ENCODE measurements at places on chromosomes 12 and 14.

DNA sequence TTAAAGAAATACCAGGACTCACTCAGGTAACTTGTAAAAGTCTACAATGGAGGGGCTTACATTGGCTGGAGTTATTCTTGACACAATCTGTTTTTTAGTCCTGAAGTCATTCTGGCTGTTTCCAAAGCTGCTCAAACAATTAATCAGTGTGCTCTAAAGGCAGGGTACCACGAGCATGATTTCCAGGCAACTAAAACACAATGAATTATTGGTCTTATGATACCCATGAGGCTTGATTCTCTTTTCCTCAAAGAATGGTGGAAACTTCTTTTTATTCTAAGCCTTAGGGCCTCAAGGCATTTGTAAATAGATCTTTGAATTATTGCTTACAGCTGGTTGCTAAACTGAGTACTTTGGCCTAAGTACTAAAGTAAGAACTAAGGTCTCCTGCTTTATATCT lies 199.8 kb upstream of the PDZRN4 start:
- DNase-seq, result no peak

GRCh38 chr14:31419179-31419966 lies 977 bp downstream of the HEATR5A start:
- DNase-seq, result no peak

- no peak for DNase-seq
Observed at GRCh38 chr14:56198438-56198837, 80.2 kb downstream of the PELI2 start.

- DNase-seq, result peak; percentile 9
Observed at GRCh38 chr12:46267825-46268582, 839 bp downstream of the SLC38A1 start.

- no peak for DNase-seq
Observed at GRCh38 chr12:108462686-108463085, 52.4 kb upstream of the FICD start.

DNA sequence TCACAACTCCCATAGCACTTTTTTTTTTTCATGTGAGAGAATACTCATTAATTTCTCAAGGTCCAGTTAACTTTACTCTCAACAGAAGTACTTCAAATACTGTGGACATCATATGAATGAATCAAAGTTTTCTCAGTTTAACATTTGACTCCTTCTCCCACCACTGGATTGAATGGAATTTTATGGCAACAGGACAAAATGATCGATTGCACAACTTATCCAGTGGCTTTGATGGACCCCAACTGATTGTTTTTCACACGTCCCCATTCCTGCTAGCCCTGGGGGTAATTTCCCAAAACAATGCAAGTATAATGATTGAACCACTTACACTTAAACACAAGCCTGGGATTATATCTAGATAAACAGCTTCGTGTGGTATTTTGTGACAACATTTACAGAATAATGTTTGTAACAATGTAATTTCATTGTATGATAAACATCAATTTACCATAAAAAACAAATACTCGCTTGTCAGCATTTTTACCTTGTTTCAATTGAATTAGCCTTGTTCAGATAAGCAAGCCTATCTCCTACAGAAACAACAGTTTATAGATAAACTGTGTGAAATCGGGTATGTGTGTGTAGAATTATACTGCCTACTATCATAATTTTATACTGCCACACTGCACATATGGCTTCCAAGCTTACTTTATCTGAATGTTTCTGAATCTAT lies 60.9 kb downstream of the SOX5 start:
- no peak for DNase-seq

DNA sequence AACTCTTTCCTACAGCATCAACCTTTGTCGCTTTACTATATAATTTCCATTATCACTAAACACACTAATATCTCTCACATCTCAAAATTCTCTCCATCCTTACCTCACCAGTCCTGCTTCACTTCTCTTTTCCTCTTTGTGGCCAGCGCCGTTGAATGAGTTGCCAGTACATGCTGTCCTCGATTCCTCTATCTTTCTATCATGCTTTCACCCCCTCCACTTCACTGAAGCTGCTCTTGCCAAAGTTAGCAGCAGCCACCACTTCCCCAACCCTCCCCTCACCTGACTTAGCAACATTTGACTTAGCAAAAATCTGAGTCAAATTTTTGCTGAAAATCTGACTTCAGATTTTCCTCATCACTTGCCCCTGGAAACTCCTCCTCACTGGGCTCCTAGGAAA lies 210.4 kb downstream of the ANO6 start:
- DNase-seq, result no peak

- DNase-seq, result no peak
Observed at GRCh38 chr14:31387091-31387490, 33.3 kb downstream of the HEATR5A start.

DNA sequence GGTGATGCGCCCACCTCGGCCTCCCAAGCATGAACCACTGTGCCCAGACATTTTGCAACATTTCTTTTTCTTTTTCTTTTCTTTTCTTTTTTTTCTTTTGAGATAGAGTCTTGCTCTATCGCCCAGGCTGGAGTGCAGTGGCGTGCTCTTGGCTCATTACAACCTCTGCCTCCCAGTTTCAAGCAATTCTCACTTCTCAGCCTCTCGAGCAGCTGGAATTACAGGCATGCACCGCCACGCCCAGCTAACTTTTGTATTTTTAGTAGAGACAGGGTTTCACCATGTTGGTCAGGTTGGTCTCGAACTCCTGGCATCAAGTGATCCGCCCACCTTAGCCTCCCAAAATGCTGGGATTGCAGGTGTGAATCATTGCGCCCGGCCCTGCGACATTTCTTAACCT lies 7.6 kb upstream of the CDC42BPB start:
- no peak for DNase-seq

DNA sequence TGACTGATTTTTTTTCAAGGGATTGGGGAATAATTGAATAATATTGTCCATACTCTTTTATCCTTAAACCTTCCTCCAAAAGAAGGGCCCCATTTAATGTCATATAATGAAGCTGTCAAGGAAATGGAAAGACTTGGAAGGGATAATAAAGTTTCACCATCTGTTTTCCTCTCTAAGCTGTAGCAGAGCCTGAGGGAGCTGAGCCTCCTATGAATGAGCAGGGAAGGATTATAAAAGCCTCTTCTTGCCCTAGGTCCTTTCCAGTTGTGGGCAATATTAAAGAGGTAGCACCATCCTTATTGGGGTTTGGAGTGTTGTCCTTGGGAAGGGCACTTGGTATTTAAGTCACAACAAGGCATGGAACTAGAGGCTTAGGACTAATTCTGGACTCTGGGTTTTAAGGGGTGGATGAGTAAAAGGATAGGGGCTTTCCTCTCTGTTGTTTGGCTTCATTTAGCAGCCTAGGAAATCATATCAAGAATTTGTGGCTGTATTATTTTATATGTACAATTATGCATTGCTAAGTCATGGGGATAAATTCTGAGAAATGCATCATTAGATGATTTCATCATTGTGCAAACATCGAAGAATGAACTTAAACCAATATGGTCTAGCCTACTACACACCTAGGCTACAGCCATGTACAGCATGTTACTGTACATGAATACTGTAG lies 408.5 kb upstream of the DCN start:
- DNase-seq, result no peak

GRCh38 chr12:56645201-56645716 lies 525 bp downstream of the ATP5F1B start:
- no peak for DNase-seq

GRCh38 chr12:105382771-105383622 lies 52.5 kb downstream of the C12orf75 start:
- no peak for DNase-seq

DNA sequence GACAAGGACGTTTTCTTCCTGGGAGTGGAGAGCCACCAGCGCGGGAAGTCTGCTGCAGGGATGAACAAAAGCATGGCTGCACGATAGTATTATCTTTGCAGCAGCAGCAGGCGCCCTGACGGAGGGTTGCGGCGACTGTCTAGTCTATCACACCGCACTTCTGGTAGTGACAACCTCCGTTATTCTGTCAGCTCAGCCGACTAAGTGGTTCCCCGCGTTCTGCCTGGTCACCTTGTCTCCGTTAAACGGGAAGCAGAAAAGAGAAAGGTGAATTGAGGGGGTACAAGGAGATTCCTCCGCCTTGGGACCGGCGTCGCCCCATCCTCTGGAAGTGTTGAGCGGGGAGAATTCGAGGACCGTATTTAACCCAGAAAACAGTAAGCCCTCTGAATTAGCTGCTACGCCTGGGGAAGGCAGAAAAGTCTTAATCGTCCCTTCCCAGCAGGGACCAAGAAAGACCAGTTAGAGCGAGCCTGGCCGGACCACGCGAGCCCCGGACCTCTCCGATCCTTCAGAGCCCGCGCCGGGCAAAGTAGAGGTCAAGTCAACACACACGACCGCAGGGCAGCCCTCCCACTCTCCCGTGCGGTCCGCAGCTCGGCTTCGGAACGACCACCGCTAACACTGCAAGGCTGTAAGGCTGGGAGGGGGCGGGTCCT lies 536 bp upstream of the DAAM1 start:
- peak; percentile 30 for DNase-seq

DNA sequence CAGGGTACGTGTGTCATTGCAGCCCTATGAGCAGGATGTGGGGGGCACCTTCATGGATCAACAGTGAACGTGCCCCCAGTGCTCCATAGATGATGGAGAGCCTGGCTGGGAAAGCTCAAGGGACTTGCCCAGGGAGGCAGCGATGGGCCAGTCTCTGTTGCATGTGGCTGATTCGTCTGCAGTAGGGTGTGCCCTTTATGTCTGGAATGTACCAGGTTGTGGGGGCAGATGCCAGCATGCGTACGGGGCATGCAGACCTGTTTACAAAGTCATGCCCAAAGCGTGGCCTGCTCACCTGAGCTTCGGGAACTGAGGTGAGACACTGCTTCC lies 72.3 kb downstream of the TESC start:
- DNase-seq, result no peak

- DNase-seq, result no peak
Observed at GRCh38 chr12:117098361-117099217, 627 bp downstream of the TESC start.

DNA sequence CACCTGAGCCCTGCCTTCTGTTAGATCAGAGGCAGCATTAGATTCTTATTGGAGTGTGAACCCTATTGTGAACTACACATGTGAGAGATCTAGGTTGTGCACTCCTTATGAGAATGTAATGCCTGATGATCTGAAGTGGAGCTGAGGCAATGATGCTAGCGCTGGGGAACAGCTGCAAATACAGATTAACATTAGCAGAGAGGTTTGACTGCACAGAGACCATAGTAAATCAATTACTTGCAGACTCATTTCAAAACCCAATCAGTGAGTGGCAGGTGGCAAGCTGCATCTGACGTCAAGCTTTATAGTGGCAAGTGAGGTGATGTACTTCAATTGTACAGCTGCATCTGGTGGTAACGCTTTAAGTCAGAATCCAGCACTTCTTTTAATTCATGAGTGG lies 141.6 kb downstream of the GPHN start:
- peak; percentile 3 for DNase-seq

GRCh38 chr12:130375296-130376287 lies 37.9 kb downstream of the PIWIL1 start:
- no peak for DNase-seq

DNA sequence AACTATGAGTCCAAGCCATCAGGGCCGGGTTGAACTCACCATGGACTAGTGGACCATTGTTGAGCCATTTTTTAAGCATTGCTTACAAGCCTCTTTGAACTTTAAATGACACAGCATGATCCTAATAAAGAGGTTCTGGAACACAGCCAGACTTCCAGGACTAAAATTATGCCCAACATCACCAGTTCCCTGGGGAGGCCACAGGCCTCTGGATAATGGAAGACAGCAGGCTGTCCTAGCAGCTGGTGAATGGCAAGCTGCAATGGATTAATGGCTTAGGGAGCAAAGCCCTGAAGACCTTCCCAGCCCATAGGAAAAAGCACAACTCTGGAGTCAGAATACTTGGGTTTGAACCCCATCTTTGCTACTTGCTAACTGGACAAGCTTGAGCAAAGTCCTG lies 71.3 kb downstream of the FLRT2 start:
- no peak for DNase-seq

DNA sequence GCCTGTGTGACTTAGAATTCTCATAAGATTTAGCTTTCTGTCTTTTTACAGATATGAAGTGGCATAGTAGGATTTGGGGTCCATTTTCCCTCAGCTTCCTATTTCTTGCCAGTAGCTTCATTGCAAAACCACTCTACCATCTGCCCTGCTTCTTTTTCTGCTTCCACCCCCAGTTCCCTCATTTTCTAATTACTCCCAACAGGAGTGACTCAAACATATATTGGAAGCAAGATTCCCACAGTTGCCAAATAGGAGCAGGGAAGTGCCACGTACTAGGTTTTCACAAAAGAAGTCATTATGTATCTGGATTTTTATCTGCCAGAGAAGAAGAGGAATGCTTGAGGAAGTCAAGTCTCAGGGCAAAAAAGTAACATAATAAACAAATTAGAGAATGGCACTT lies 64.1 kb downstream of the ANO4 start:
- DNase-seq, result no peak

GRCh38 chr14:59268011-59268410 lies 79.5 kb downstream of the DAAM1 start:
- no peak for DNase-seq

DNA sequence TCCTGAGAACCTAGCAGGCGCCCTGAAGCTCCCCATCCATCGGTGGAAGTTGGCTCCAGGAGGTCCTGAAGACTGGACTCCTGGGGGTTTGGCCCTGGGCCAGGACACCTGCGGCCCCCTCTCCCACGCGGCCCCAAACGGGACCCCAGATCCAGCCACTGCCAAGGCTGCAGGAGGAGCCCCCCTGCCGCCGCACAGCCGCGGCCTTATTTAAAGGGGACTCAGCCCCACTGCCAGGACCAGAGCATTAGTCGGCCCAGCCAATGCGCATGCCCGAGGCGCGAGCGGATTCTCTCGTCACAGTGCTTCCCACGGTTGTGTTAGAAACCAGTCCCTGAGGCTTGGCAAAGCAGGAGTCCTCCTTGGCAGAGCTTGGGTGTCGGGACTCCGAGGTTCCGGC lies 775.2 kb upstream of the ALG10B start:
- DNase-seq, result no peak

DNA sequence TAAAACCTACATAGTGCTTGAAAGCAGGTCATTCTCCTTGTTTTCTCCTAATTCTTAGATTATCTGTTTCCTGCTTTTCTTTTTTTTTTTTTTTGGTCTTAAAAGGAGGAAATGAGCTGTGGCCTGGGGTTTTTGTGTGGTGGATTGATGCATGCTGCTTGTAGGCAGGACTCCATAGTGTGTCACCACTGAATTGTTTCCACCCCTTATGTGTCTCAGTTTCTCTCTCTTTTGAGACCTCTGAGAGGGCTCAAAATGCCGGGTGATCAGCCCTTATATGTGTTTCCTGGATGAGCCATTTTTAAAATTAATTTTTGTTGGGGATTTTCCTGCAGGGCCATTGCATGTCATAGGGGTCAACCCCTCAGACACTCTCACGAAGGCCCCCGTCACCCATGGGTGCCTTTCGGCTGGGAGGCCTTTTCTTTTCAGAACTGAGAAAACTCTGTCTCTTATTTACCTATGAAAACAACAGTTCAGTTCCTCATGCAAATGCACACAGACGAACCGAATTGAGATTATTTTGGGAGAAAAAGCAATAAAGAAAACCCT lies 32.0 kb upstream of the LRRK2 start:
- no peak for DNase-seq

DNA sequence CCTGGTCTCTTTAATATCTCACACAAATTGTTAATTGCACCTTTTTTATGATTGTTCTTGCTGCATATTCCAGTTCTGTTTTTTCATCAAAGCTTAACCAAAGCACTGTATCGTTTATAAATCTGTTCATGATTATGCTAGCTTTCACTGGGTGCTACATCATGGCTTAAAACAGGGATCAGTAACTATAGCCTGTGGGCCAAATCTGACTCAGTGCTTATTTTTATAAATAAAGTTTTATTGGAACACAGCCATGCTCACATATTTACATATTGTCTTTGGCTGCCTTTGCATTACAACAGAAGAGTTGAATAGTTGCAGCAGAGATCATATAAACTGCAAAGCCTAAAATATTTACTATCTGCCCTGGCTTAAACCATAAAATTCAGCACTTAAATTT lies 183.4 kb upstream of the NRXN3 start:
- DNase-seq, result no peak
